ENCODE measurements at places on chromosomes 2 and 18.

DNA sequence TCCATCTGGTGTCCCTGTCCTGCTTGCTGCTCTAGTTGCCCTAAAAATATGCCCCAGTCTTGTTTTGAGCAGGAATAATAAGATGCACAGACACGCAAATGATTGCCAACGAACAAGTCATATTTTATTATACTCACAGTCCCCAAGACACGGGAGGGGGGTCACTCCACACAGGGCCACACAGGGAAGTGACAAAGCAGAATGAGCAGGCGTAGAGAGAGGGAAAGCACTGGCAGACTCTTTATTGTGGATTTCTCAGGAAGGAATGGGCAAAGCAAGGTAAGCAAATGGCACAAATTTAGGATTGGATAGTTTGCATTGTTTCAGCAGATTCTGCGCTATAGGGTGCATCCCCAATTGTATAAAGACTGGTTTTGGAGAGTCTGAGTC is 20.7 kb upstream of the ZDBF2 start:
- no peak for DNase-seq

GRCh38 chr2:198717451-198717850 is 740.3 kb downstream of the SATB2 start:
- DNase-seq: no peak

- DNase-seq: no peak
These were observed 266.3 kb upstream of the SLC14A2 start for GRCh38 chr18:45349019-45349418.

- no peak for DNase-seq
These were observed 10.4 kb upstream of the KCNF1 start for GRCh38 chr2:10901160-10901939.

- DNase-seq: no peak
These were observed 44.3 kb upstream of the CYP1B1 start for GRCh38 chr2:38120264-38120592.

- peak; percentile 47 for DNase-seq
These were observed 145.5 kb upstream of the CTAGE1 start for GRCh38 chr18:22563164-22563583.

GRCh38 chr2:177905640-177906039 is 166.9 kb downstream of the PDE11A start:
- no peak for DNase-seq

GRCh38 chr2:58137856-58138255 is 91.2 kb downstream of the VRK2 start:
- no peak for DNase-seq

GRCh38 chr2:25991965-25992364 is 9.7 kb upstream of the KIF3C start:
- no peak for DNase-seq

- DNase-seq: no peak
These were observed 573.5 kb downstream of the DSC3 start for GRCh38 chr18:30469091-30469490.

DNA sequence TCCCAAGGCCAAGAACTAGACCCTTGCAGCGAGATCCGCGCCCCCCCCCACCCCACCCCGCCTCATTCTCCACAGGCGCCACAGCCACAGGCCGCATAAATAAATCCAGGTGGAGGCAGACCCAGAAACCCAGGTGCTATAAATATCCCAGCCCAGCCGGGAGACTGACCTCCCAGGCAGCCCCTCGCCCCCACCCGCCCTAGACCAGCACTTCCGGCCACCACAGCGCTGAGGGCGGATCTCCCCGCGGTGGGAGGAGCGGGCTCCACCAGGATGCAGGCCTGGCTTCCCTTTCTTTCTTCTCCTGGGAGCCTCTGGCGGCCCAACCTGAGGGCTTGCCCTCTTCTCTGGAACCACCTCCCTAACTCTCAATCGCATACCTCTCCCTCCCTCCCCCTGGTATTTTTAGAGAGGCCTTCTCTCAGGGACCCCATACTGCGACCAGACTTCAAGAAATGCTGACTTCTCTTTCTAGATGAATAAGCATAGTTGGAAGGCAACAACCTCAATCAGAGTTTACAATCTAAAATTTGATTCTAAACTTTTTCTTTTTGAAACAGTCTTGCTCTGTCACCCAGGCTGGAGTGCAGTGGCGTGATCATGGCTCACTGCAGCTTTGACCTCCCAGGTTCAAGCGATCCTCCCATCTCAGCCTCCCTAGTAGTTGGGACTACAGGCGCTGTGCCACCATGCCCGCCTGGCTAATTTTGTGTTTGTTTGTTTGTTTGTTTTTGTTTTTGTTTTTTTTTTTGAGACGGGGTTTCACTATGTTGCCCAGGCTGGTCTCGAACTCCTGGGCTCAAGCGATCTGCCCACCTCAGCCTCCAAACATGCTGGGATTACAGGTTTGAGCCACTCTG is 55.0 kb downstream of the PKDCC start:
- peak; percentile 60 for DNase-seq

DNA sequence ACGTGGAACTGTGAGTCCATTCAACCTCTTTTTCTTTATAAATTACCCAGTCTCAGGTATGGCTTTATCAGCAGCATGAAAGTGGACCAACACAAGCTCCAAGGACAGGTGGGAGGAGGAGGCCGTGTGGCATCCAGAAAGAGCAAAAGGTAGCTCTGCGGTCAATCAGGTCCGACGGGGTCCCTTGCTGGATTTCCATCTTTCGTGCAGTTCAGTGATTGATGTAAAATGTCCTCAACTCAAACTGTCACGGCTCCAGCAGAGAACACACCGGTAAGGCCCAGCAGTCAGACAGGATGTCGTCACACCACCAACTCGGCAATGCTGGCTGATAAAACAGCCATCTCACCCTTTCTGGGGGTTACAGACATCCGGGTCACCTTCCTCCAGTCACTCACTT is 123.3 kb downstream of the PXDN start:
- no peak for DNase-seq

Measured in activated CD4-positive, alpha-beta T cell treated with anti-CD3 and anti-CD28 coated beads, Interleukin-10, Interleukin-2, amounts not matched to agents 100 ng/mL and 50 ng/mL, durations not matched to agents 16 hours and 8 hours (primary cell).